ENCODE measurements at places on chromosomes 4 and X.

DNA sequence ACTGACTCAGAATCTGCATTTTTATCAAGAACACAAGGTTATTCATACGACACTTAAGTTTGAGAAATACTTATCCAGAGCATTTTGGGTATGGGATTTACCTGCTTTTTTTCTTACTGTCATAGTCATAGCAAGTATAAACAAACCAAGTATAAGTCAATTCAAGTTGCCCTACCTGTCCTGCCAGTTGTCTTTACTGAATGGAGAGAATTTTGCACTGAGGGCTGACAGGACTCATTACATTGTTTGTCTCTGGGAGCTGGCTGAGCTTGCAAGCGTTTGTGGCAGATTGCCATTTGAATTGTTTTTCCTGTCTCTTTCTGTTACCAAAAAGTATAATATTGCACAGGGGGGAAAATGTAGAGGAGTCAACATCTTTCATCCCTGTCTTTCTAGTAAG, 278.9 kb upstream of the MAGEC2 start:
- no peak for DNase-seq

GRCh38 chrX:133880032-133880443, 105.4 kb downstream of the GPC3 start:
- no peak for DNase-seq

- DNase-seq, result no peak
Measured at GRCh38 chrX:111823128-111823527, 52.9 kb upstream of the TRPC5OS start.

DNA sequence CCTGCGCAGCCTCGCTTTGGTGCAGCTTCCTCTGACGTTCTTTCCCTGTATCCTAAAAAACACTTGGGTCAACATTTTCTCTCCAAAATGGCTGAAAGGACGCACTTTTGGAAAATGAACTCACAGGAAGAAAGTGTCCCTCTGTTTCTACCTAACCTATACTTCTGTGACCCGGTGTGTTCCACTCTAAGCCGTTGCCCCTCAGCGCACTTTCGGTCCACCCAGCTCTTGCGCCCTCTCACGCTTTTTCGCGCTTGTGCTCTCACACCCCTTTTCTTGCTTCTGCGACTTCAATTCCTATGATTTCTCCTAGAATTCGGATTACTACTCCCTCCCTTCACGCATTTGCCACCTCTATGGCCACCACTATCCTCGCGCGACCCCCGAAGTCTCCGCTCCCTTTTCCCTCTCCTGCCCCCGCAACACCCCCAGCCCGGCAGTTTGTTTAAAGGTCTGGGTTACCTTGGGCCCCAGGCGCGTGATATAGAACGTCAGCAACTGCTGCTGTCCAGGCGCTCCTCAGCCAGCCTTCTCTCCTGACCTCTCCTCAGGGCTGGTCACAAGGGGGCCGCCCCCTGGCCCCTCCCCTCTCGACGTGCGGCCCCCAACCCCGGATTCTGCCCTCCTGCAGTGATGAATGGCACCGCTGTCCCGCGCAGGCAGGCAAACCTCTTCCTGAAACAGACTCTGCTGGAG, at the start of gene USP51:
Gene USP51 (minus strand): TSS at position 535 of the 696 bp plus-strand sequence. CDS start 909 bp downstream, outside the sequence.
- DNase-seq, result peak; percentile 20

DNA sequence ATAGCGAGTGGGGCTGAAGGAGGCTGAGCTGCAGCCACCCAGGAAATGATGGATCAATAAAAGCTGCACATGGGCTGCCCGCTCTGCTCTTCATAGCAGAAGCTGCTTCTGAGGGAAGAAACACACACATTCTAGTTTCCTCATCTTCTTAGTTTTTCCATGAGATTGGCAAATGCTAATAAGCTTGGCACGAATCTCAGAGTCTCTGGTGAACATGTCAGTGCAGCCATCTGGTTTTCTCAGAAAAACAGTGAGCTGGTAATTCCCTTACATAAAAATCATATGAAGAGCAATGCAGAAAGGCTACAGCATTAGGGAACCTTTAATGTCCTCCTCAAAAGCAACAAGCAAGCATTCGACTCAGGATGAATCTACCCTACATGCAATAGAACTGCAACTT, 69.9 kb downstream of the GATB start:
- no peak for DNase-seq

GRCh38 chrX:11792461-11793421, 34.7 kb downstream of the MSL3 start:
- no peak for DNase-seq

DNA sequence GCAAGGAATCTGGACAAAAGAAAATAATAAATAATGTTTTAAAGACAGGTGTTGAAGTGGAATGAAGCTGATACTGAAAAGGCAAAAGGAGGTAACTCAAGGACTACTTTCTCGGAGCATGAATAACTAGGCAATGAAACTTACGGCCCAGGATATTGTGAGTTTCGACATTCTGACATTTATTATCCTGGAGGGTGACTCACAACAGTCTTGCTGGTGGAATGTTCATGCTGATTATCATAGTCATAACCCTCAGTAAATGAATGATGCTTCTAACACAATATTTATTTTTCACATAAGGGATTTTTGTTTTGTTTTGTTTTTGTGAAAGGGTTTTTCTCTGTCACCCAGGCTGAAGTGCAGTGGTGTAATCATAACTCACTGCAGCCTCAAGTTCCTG, 147.0 kb upstream of the HPGD start:
- DNase-seq, result no peak

- no peak for DNase-seq
Measured at GRCh38 chrX:1273896-1274295, 5.3 kb downstream of the CSF2RA start.

- DNase-seq, result no peak
Measured at GRCh38 chrX:103608306-103608963, 672 bp downstream of the TCEAL3 start.

DNA sequence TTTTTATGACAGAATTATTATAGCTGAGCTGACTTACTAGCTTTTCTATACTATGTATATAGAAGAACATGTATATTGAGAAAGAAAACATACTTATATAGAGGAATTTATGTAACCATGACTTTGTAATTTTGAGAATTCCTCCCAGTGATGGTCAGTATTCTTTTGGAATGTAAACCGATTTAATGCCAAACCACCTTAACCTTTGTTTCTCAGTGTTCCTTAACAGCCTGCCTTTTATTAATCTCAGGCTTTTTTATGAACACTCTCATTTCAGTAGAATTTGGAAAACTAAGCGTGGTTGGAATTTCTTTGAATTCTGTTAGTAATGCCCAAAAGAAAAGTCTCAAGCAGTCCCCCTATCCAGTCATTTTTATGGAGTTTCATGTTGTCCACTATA, 47.0 kb downstream of the MOSPD2 start:
- no peak for DNase-seq

GRCh38 chr4:80611678-80611979, 276.1 kb downstream of the CFAP299 start:
- DNase-seq, result no peak

GRCh38 chr4:13348216-13348615, 135.9 kb downstream of the RAB28 start:
- DNase-seq, result no peak

- DNase-seq, result no peak
Measured at GRCh38 chr4:188127214-188127874, 11.9 kb upstream of the TRIML1 start.

DNA sequence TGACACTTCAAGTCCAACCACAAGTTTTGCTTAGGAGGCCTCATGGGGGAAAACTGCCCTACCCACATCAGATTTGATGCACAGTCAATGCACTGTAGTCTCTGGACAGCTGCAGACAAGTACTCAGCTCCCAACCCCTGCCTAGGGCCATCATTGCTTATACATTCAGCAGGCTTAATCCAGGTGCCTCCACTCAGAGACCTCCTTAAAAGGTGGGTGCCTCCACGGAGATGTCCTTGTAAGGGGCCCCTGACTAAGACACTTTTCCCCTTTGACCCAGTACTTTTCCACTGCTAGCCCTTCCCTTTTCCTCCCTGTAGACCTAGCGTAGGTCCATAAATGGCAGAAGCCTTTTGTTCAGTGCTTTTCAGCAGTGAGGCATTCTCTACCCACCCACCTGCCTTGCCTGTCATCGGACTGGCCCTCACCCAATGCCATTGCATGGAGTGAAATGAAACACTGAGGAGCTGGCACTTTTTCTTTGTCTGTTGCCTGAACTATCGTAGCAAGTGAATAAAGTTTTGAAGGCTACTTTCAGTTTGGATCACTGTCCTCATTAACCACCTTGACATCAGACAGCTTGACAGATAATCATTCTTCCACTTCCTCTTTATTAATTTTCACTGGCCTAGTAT, 23.8 kb upstream of the PLK4 start:
- no peak for DNase-seq

DNA sequence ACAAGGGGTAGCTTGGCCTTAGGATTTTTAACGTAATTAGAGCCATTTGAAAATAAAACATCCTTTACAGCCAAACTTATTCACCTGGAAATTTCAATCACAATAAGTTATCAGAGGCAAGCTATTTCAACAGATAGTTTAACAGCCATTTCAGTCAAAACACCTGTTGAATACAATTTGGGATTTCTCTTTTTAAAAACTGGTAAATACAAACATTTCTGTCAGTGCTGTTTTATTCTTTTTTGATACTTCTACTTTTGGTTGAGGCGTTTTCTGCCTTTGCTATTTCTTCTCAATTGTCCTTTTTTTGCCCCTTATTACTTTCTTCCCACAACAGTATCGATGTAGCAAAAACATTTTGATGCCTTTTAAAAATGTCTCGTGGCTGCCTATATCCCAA, 2.1 kb upstream of the DACH2 start:
- DNase-seq, result no peak

DNA sequence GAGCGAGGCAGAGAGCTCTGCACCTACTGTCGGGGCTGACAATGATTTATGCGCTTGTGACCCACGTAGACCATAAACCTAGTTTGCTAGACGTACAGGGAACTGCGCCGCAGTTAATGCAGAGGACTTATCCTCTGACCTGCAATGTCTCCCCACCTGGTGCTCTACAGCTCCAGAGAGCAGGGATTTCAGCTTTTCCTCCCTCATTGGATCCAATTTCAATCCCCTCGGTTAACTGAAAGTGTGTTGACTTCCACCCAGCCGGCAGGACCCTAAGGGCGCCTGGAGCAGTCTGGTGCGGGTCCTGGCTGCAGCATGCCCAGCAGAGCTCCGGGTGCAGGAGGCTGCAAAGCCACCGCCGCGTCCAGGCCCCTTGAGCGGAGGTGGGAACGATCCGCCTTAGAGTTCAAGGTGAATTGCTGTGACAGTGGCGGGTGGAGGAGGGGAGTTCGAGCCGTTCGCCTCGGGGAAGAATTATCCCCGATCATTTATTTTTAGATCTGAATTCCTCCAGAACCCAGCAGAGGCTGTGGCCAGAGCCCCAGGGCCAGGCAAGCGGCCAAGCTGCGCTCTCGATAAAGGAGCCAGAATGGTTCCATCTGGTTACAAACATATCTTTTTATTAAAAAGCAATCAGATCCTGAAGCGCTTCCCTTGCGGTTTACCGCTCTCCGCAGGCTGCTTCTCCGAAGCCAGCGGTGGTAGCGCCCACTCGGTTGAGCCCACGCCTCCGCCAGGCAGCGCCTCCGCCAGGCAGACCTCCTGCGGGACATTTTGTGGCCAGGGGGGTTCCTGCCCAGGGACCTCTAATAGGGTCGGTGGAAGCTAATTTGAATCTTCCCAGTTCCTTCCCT, 66.0 kb downstream of the FBXO8 start:
- no peak for DNase-seq

DNA sequence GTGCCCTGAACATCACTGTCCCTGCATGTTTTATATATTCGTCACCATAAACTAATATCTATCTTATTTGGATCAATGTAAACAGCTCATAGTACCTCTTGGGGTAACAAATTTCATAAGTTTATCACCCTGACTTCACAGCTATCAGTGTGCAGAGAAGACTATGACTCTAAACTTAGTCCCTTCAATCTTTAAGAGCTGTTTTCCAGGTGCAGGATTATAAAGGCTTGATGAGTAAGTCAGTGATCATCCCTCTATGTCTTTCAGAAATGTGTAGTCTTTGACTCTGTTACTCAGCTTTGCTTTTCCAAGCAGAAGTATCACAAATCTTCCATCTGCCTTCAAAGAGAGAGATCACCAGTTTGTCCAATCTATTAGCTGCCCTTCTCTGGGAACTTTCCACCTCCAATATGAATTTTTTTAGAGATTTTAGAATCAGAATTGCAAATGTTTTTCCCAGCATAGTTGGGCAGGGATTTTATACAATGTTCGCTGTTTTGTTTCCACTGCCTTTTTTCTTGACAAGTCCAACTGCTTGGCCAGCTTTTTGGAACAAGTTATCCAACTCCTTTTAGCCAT, 45.1 kb upstream of the TSPAN7 start:
- DNase-seq, result no peak

DNA sequence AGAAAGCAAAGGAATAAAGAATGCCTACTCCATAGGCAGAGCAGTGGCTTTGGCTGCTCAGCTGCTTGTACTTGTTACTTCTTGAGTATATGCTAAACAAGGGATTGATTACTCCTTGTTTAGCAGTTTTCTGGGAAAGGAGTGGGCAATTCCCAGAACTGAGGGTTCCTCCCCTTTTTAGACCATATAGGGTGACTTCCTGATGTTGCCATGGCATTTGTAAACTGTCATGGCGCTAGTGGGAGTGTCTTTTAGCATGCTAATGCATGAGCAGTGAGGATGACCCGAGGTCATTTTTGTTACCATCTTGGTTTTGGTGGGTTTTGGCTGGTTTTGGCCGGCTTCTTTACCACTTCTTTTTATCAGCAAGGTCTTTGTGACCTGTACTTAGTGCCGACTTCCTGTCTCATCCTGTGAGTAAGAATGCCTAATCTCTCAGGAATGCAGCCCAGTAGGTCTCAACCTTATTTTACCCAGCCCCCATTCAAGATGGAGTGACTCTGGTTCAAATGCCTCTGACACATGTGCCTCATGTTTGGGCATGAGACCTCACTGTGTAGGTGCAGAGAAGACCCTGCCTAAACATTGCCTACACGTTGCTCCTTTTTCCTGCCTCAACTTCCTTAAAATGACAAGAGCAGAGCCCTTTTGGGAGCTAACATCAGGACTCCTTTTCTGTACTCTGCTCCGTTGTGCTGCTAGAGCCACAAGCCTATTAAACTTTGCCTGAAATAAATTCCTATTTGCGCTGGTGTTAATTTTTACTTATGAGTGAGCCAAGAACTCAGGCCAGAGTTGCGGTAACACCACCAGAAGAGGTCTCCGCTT, 21.0 kb upstream of the UBA6 start:
- DNase-seq, result no peak

DNA sequence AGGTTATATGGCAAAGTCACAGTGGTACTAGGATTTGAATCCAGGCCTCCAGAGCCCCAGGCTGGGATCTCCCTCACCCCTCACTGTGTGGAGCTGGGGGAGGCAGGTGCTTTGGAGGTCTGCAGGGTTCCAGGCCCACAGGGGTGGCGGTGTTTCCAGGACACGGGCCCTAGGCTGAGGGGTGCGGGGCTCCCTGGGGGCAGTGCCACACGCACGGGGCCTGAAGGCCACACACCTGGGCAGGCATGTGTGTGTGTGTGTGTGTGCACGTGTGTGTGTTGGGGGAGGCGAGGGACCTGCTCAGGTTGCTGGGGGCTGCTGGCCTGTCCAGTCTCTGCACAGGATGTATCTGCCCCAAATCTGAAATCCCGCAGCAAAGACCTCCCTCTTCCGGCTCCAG, 18.8 kb downstream of the SH3TC1 start:
- DNase-seq, result no peak

GRCh38 chr4:2060611-2061185, 1.6 kb downstream of the NAT8L start:
- DNase-seq, result no peak
